RKO (cell line): ENCODE measurements at places on chromosomes 2 and 18.

DNA sequence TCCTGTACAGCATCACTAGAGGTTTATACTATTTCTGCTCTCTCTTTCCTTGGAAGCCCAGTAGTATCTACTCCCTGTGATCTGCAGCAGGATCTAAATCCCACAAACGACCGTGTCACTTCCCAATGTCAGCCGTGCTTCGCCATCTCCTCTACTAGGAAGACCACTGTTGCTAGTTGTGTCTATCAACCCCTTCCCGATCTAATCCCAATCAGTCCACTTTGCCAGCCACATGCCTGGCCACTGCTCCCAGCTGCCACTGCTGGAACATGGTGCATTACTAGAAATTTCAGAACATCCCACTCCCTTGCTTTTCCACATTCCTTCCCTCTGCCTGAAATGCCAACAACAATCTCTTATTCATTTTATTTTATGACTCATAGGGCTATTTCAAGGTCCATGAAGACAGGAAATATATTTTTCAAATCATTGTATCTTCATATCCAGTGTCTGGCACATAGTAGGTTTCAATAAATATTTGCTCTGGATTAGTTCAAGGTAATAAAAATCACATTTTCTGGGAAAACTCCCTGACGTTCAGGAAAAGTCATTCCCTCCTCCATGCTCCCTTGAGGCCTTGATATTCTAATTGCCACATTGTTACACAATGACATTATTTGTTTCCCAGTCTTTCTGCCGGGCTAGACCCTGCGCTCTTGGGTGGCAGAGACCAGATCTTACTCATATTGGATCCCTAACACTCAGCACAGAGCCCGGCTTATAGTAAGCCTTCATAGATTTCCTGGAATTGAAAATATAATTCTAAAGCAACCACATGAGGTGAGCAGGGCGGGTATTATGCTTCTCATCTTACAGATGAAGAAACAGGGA lies 2.1 kb upstream of the TRIB2 start:
- no peak for DNase-seq

DNA sequence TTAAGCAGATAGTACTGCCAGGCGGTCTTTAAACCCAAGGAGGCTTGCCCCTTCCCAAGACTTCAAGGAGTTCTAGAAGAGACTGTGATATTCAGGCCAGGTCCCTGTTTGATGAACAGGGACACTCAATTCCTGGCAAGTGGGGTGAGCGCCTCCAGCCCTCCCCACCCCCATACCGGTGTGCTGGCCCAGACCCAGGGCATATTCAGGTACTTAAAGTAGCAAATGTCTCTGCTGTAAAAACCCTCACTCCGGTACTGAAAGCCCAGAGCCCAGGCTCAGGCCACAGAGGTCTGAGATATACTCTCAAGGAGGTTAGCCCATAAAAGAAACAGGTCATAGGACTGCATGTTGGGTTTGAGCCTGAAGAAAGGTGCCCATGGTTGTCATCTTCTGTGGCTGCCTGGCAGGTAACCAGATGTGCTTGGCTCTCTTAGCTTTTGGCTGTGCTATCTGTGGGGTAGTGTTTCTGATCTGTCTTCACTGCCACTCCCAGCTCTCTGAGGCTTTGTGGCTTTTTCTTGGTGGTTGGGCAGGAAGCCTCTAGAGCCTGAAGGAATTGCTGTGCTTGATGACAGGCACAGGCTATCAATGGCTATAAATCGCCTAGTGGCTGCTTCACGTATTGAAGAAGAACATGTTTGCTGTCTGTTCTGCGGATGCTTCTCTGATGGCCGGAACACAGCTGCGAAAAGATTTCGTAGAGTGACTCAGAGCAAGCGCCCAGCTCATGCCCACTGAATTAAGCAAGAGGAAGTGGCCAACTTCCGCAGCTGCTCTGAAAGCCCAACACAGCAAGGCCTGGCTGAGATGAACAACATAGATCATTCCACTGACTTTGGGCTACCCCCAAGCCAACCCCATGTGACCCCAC lies 63.3 kb upstream of the ALPP start:
- DNase-seq = no peak

DNA sequence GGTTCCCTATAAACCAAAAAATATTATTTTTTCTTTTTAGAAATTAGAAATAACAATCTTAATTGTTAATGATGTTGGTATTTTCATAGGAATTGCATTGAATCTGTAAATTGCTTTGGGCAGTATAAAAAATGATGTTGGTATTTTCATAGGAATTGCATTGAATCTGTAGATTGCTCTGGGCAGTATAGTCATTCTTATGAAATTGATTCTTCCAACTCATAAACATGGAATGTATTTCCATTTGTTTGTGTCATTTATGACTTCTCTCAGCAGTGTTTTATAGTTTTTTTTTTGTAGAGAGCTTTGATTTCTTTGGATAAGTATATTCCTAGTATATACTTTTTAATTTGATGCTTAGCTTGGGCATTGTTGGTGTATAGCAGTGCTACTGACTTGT lies 82.0 kb upstream of the NT5C1B start:
- DNase-seq = no peak

- DNase-seq = no peak
These were observed 14.0 kb downstream of the REEP1 start for GRCh38 chr2:86323273-86324021.

GRCh38 chr2:215161301-215161829 lies 22.9 kb upstream of the ABCA12 start:
- DNase-seq = no peak

DNA sequence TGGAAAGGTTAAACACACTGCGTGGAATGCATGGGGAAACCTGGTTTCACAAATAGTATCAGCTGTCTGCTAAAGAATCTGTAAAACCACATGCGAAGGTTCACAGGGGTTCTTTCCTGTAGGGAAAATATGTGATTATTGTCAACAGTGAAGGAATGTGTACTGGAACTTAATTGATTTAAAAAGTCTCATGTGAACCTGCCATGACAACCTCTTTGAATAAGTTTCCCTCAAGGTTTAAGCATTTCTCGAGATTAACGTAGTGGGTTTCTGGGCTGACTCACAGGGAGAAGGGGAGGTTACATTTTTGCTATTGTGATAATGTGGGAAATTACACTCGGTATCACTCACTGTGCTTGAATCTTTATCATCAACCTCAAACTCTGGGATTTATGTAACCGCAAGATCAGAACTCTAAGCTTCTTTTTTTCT lies 28.2 kb upstream of the IL1R1 start:
- DNase-seq = no peak

GRCh38 chr2:205405752-205406151 lies 276.5 kb upstream of the NRP2 start:
- no peak for DNase-seq

DNA sequence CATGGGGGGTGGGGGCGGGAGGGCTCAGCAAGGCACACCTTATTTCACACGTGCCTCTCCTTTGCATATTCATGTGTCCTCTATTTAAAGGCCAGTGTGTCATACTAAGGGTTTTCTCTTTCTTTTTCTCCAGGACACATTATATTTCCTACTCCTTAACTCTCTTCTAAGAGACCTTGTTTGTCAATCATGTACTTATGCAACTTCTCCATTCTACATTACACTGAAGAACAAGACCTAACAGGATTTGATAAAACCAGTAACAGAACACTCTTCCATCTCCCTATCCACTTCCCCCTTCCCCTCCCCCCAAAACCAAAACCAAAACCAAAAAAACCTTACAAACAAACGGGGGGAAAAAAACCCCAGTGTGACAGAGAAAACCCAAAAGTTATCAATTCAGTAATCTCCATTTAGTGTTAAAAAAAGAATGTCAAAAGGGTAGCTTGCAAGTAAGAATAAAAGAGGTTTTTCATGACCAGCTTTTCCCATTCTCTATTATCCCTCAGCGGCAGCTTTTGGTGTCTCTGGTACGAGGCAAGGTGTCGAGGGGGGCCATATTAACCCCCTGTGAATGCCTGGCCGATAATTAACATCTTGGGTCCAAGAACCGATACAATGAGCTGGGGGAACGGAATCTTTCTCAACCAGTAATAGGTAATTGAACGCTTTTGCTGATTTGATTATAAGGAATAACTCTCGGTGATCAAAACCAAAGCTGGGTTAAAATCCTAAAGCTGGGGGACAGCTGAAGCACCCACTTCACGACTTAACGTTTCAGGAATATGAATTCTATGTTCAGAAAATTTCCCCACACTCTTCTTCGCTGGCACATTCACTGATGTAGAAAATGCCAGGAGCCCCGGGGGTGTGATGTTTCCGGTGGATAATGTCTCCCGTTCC lies 191.0 kb upstream of the TCF4 start:
- no peak for DNase-seq

GRCh38 chr2:143686585-143687164 lies 557.5 kb downstream of the ARHGAP15 start:
- peak; percentile 48 for DNase-seq

GRCh38 chr2:173708806-173709205 lies 256.4 kb downstream of the SP3 start:
- DNase-seq = no peak

GRCh38 chr2:225512876-225513540 lies 113.5 kb downstream of the NYAP2 start:
- DNase-seq = no peak

DNA sequence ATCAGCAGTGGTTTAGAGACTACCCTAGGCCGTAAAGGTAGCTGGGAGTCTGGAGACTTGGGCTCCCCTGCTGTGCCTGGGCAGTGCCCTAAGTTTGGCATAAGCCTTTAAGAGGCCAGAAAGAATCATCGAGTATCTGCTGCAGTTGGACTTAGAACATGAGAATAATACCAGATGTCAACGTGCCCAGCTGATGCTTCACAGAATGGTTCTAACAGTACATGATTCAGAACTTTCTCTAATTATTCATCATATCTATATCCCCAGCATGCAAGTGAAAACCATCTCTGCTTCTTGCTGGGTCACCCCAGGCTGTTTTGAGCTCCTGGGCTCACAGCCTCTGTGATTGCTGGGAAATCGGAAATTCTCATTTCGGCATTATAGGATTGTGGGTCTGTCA lies 118.1 kb downstream of the NCK2 start:
- DNase-seq = no peak

GRCh38 chr2:100580367-100581276 lies 17.8 kb downstream of the PDCL3 start:
- no peak for DNase-seq

GRCh38 chr2:175811971-175812370 lies 190.1 kb downstream of the LNPK start:
- peak; percentile 34 for DNase-seq

GRCh38 chr2:171957061-171957460 lies 34.8 kb downstream of the HAT1 start:
- peak; percentile 18 for DNase-seq

GRCh38 chr2:199130501-199130900 lies 327.2 kb downstream of the SATB2 start:
- DNase-seq = no peak

- DNase-seq = peak; percentile 25
These were observed 42.6 kb downstream of the PNO1 start for GRCh38 chr2:68200157-68200787.

GRCh38 chr2:64607381-64608304 lies 46.1 kb downstream of the SERTAD2 start:
- DNase-seq = no peak

DNA sequence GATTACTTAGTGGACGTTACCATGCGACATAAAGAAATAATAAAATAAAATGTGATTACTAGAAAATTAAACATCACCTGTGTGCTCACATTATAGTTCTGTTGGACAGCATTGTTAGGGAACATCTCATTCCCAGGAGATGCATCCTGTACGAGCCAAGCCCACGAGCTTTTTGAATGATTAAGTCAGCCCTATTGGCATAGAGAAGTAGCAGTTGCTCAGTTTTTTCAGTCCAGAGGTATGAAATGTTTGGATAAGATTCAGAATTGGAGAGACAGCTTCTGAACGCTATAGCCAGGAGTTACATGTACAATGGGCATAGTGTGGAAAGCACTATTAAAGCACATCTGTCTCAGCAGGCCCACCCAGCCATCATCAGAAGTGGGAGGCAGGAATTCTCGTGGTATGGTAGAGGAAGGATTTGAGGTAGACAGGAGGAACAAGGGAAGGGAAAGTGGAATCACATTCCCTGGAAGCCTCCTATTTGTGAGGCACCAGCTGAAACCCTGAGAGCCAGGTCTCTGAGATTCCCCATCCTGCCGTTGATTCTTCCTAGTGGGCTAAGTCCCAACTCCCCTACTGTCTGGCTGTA lies 8.6 kb downstream of the SPATS2L start:
- no peak for DNase-seq

- DNase-seq = no peak
These were observed 35.7 kb downstream of the APOB start for GRCh38 chr2:21008014-21008789.

GRCh38 chr18:10497206-10497749 lies 28.5 kb upstream of the NAPG start:
- DNase-seq = no peak

- DNase-seq = no peak
These were observed 74.9 kb upstream of the GPR45 start for GRCh38 chr2:105166688-105167087.

GRCh38 chr2:170660409-170660808 lies 54.7 kb upstream of the SP5 start:
- no peak for DNase-seq

- DNase-seq = peak; percentile 64
These were observed 62.5 kb downstream of the SLC4A3 start for GRCh38 chr2:219689676-219690628.

DNA sequence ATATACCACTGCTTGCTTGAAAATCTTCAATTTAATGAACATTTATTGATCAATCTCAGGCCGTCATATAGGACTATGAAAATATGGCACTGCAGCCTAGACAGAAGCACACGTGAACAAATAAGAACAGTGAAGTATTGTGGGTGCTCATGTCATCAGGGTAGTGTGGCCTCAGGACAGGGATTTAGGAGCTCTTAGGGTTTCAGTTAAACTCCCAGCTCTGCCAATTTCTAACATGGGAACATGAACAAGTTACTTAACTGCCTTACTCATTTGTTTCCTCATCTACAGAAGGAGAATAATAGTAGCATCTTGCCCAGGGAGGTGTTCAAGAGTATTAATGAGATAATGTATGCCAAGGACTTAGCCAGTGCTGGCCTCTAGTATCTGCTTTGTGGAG lies 146.0 kb upstream of the MAP3K20 start:
- no peak for DNase-seq

DNA sequence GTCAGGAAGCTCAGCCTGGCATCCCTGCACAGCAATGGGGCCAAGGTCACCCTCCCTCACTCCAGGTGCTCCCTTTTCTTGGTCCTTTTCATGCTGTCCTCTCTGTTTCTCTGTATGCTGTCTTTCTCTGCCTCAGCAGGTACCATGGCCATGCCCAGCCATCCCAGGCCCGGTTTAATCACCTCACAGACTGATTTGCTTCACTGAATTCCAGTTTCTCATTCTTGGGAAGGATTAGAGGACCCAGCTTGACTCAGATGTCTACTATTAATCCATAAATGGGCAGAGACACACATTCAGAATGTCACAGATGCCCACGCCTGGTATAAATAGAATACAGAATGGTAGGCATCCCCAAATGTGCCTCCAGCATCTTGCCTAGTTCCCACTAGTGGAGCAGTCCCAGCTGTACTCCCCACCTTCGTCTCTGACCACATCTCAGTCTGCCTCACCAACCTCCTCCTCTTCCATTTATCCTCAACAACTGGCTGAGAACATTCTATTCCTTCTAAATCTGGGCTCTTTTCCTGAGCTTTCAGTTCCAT lies 14.2 kb upstream of the L3MBTL4 start:
- DNase-seq = no peak
